ENCODE measurements at places on chromosomes 13 and 19.
A peak's percentile ranks its signal among the peaks of the same experiment; 100 is the strongest.

DNA sequence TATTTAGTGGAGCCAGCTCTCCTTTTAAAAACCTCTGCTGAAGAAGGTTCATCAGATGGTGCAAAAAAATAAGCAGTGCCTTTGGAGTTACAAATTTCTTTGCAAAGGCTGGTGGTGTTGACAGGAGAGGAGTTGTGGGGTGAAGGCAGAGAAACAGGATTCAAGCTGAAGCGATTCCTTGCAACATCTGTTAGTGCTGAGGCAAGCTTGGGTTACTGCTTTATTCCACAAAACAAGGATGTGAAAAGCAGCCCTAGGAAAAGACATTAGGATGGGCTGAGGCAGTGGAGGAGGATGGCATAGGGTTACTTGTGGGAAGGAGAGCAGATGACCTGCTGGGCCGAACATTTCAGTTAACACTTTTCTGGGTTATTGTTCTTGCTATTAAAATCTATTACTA, 390.7 kb downstream of the DLEU7 start:
- no peak for DNase-seq

DNA sequence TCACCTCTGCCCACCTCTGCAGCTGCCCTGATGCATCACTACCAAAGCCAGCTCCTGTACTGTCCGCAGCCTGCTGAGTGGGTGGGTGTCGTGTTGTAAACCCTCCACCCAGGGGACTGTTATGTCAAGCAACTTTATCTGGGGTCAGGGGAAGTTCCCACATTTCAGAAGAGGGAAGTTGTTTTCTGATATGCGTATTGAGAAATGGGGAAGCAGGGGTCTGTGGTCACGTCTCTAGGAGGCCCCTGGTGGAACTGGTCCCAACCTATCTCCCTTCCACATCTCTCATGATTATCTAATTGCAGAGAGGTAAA, 31.2 kb downstream of the CLEC17A start:
- DNase-seq = no peak

GRCh38 chr13:42384265-42384664, 112.3 kb downstream of the AKAP11 start:
- no peak for DNase-seq

- peak; percentile 81 for DNase-seq
These were observed 2.3 kb downstream of the TULP2 start for GRCh38 chr19:48896191-48896720.

GRCh38 chr19:42111384-42111783, 20.9 kb downstream of the POU2F2 start:
- no peak for DNase-seq

- no peak for DNase-seq
These were observed 277.8 kb downstream of the ABCC4 start for GRCh38 chr13:95023405-95023804.

DNA sequence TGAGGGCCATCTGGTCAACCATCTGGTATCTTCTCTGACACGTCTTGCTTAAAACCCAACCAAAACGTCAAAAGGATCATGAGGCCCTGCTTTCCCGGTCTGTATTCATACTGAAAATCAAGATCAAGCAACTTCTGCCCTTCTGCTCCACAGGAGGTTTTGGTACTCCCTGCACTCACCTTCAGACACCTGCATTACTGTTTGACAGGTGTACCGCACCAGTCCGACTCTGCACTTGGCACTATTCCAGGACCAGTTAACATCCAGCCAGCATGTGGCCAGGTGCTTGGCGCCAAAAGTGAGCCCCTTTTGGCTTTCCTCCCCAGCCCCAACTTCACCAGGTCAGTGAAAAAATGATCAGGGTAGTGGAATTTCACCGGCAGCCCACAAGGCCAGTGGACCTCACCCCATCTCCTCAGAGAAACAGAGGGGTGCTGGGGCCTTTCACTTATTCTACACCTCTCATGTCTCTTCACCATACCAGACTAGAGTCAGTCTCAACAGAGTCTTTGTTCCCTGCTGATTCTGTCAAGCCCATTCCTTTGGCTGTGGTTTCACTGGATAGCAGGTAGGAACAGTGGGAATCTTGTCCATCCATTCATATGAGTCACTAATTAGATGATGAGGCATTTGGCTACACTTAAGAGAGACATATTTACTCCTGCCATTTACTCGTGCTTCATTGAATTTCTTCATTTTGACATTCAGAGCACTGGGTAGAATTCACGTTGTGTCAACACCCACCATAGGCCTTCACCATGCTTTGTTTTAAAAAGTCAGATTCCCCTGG, 85.3 kb downstream of the ZNF726 start:
- no peak for DNase-seq

DNA sequence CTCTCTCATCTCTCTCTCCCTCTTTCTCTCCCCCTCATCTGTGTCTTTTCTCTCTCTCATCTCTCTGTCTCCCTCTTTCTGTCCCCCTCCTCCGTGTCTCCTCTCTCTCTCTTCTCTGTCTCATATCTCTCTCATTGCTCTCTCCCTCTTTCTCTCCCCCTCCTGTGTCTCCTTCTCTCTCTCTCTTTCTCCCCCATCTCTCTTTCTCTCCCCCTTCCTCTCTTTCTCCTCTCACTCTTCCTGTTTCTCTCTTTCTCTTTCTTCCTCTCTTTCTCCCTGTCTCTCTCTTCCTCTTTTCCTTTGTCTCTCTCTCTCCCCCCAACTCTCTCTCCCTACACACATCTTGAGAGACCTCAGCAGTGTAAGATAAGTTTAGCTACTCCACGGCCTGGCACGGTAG, 4.9 kb upstream of the RDH13 start:
- DNase-seq = no peak

- DNase-seq = no peak
These were observed 483.0 kb upstream of the NBEA start for GRCh38 chr13:34458756-34459715.

GRCh38 chr19:53161123-53161522, 2.3 kb upstream of the ZNF347 start:
- no peak for DNase-seq
